ENCODE measurements at places on chromosomes 13 and 19. TPM values are rescaled to one million over a fixed set of nuclear protein-coding genes. Genes with fewer than 3 reads are reported as not detected.

Gene ERCC2
- total RNA-seq: 11.4 TPM

Gene ITPKC
- 9.8 TPM for total RNA-seq

Gene C5AR1
- total RNA-seq: 3.9 TPM

Gene OR7A10
- not detected for total RNA-seq

Gene ZNF813
- 1.8 TPM for total RNA-seq

- peaks cover 18% of the 10 kb centered on the region for H3K4me1 ChIP-seq
- peaks cover 94% of the 10 kb centered on the region for H3K27me3 ChIP-seq
- H3K4me3 ChIP-seq: no peak overlapping the region
- H3K36me3 ChIP-seq: no peaks in the 10 kb centered on the region
- no peak overlapping the region for H3K27ac ChIP-seq
Observed at GRCh38 chr19:54426291-54426931, 11.1 kb downstream of the TTYH1 start.

GRCh38 chr13:106700439-106700838, 132.5 kb upstream of the ARGLU1 start:
- H3K4me3 ChIP-seq: no peak overlapping the region
- no peak overlapping the region for H3K27ac ChIP-seq
- H3K27me3 ChIP-seq: no peaks in the 10 kb centered on the region

- peak overlapping the region; percentile 75 for H3K27ac ChIP-seq
- no peak for DNase-seq
- H3K27me3 ChIP-seq: no peaks in the 10 kb centered on the region
- no peak overlapping the region for H3K4me3 ChIP-seq
- peaks cover 26% of the 10 kb centered on the region for H3K4me1 ChIP-seq
Observed at GRCh38 chr19:4654437-4655361, 15.4 kb downstream of the TNFAIP8L1 start.

DNA sequence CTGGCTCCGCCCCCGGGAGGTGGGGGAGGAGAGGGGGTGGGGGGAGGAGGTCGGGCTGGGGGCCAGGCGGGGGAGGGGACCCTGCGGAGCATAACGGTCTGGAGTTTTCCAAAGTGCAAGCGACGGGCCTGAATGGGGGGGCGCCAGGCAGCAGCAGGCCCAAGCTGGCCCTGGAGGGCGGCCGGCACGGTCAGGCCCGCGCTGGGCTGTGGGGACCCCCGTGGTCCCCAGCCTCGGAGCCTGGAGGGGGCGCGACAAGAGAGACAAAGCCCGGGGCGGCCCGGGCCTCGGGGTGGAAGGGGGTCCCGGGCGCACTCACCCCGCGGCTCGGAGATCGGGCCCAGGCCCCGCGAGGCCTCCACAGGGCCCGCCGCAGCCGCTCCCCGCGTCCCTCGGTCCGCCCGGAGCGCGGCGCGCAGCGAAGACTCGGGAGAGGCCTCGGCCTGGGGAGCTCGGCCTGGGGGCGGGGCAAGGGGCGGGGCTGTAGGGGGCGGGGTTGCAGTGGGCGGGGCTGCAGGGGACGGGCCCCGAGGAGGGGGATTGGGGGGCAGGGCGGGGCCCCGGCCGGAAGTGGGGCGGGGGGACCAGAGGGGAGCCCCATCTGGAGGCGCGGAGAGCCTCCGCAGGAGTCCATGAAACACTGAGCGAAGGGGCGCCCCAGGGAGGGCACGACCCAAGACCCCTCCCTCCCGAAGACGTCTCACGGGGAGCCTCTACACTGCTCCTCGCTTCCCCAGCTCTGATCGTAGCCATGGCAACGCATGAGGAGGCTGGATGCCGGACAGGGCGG, 47.6 kb downstream of the PTPRS start:
- H3K27me3 ChIP-seq: peaks cover 32% of the 10 kb centered on the region
- peak overlapping the region; percentile 87 for H3K27ac ChIP-seq
- H3K36me3 ChIP-seq: no peaks in the 10 kb centered on the region
- H3K4me1 ChIP-seq: peaks cover 59% of the 10 kb centered on the region
- peak overlapping the region; percentile 87 for H3K4me3 ChIP-seq

DNA sequence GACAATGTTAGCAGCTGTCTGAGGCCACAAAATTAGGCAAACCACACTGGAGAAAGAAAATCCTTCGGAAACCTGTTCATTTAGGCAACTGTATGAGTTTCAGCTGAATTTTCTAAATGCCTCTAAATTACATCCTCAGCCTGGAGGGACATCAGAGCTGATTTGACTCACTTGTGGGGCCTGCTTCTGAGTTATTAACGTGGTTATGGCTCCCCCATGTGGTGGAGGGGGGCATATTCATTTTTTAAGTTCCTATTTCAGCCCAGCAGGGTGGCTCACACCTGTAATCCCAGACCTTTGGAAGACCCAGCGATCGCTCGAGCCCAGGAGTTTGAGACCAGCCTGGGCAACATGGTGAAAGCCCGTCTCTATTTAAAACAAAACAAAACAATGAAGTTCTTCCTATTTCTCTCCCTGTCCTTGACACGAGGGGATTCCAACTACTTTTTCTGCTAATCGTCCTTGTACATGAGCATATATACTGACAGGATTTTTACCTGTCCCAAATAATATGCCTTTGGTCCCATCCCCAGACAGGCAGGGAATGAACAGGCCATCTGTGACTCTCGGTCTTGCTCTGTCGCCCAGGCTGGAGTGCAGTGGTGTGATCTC, 31.5 kb upstream of the HIF3A start:
- H3K27ac ChIP-seq: no peak overlapping the region
- no peak overlapping the region for H3K4me3 ChIP-seq
- no peaks in the 10 kb centered on the region for H3K4me1 ChIP-seq

GRCh38 chr13:33051632-33052031, 35.4 kb downstream of the KL start:
- H3K27me3 ChIP-seq: no peaks in the 10 kb centered on the region
- DNase-seq: no peak
- H3K27ac ChIP-seq: no peak overlapping the region
- H3K4me3 ChIP-seq: no peak overlapping the region
- peaks cover 14% of the 10 kb centered on the region for H3K4me1 ChIP-seq

- H3K4me3 ChIP-seq: no peak overlapping the region
- no peaks in the 10 kb centered on the region for H3K27me3 ChIP-seq
- H3K27ac ChIP-seq: no peak overlapping the region
- H3K4me1 ChIP-seq: no peaks in the 10 kb centered on the region
- H3K36me3 ChIP-seq: peaks cover 40% of the 10 kb centered on the region
Observed at GRCh38 chr19:47704656-47705055, 8.6 kb upstream of the EHD2 start.

All from left ventricle myocardium inferior (tissue), 1 donor.